Peyer's patch (tissue), 4 donors: ENCODE measurements at places on chromosomes 2 and 18. TPM values are rescaled to one million over a fixed set of nuclear protein-coding genes. Genes with fewer than 3 reads are reported as not detected.

DNA sequence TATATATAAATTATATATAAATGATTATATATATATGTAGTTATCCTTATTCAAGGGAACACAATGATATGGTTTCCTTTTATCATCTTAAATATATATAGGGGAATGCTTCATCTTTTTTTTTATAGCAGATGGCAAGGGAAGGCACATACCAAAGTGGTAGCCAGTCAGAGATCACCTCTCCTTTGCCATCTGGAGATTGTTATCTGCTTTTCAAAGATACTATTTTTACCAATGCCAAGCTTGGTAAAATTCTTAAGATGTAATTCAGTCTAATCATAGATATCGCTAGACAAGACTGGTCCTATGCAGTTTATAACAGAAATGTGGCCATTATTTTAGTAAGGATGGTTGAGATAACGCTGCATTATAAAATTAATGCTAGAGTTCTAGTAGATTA, 64.7 kb upstream of the DSEL start:
- H3K36me3 ChIP-seq = no peaks in the 10 kb centered on the region
- no peak overlapping the region for H3K27ac ChIP-seq
- no peaks in the 10 kb centered on the region for H3K27me3 ChIP-seq
- H3K4me3 ChIP-seq = no peak overlapping the region

- H3K27ac ChIP-seq = peak overlapping the region; percentile 99
- peaks cover 3% of the 10 kb centered on the region for H3K4me1 ChIP-seq
- H3K27me3 ChIP-seq = no peaks in the 10 kb centered on the region
- H3K36me3 ChIP-seq = no peaks in the 10 kb centered on the region
Observed at GRCh38 chr2:148646231-148646559, 1.6 kb downstream of the EPC2 start.

DNA sequence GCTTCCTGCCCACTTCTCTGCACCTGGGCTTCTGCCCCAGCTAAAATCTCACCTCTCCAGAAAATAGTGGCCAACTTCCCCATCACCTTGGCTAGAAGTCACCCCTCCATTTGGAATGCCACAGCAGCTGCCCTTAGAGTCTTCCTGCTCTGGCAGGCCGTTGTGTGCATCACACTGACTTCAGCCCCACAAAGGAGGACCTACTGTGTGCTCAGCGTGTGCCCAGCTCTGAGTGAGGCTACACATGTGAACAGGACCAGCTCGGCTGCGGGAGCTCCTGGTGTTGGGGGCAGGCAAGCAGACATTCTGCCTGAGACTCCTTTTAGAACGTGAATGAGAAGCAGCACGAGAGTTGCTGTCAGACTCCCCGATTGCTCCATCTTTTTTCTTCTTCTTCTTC, 78.7 kb downstream of the AGAP1 start:
- no peaks in the 10 kb centered on the region for H3K27me3 ChIP-seq
- H3K27ac ChIP-seq = no peak overlapping the region
- no peaks in the 10 kb centered on the region for H3K4me1 ChIP-seq
- H3K4me3 ChIP-seq = no peak overlapping the region
- H3K36me3 ChIP-seq = no peaks in the 10 kb centered on the region

- no peaks in the 10 kb centered on the region for H3K36me3 ChIP-seq
- no peaks in the 10 kb centered on the region for H3K4me1 ChIP-seq
- no peak overlapping the region for H3K4me3 ChIP-seq
Observed at GRCh38 chr2:190327867-190328572, 8.4 kb upstream of the HIBCH start.

DNA sequence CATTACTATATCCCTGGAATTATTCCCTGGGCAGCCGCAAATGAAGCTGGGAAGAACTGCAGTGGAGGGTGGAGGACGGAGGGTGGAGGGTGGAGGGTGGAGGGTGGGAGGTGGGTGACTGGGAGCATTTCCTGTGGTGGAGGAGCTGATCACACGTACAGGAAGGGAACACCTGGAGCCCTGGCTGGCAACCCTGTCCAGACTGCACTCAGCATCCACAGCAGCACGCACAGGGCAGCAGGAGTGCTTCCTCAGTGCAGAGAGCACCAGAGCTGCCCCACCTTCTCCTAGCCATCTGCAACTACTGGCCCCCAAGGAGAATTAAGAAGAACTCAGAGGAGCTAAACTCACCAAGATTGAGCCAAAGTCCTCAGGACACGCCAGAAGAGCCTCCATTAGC, 249.9 kb downstream of the EIPR1 start:
- DNase-seq = no peak
- H3K4me1 ChIP-seq = no peaks in the 10 kb centered on the region
- H3K27me3 ChIP-seq = no peaks in the 10 kb centered on the region
- H3K36me3 ChIP-seq = no peaks in the 10 kb centered on the region
- no peak overlapping the region for H3K4me3 ChIP-seq

GRCh38 chr18:75483662-75484061, 56.2 kb upstream of the SMIM21 start:
- H3K27ac ChIP-seq = no peak overlapping the region
- no peak for DNase-seq
- H3K27me3 ChIP-seq = no peaks in the 10 kb centered on the region
- no peaks in the 10 kb centered on the region for H3K36me3 ChIP-seq
- no peaks in the 10 kb centered on the region for H3K4me1 ChIP-seq

DNA sequence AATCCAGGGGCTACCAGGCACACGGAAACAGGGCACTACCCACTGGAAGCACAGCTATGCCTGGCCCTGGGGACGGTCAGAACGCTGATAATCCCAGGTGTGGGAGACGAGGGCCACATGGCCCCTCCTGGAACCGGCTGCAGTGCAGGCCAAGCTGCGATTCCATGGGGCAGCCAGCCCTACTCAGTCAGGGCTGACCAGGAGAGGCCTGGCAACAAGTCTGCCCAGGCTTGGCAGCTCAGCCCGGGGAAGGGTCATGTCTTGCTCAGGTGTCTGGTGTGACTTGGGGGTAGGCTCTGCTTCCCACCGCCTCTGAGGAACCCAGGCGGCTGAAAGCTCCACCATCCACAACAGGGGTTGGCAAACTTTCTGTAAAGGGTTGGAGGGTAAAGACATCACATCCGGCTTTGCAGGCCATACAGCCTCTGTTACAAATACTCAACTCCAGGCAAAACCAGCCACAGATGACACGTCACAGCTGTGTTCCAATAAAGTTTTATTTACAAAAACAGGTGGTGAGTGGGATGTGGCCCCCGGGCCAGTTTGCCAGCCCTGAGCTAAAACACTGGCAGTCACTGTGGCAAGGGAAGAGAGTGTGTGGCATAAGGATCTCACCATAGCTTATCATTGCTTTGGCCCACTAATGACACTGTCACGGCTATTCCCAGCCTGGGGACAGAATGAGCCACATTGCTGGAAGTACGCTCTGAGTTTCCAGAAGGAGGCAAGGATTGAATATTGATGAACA, 85.2 kb downstream of the NDUFA10 start:
- no peak overlapping the region for H3K27ac ChIP-seq
- no peak overlapping the region for H3K4me3 ChIP-seq
- no peaks in the 10 kb centered on the region for H3K36me3 ChIP-seq
- H3K27me3 ChIP-seq = no peaks in the 10 kb centered on the region
- DNase-seq = peak; percentile 38
- no peaks in the 10 kb centered on the region for H3K4me1 ChIP-seq

Gene AQP12B
- total RNA-seq = 2.5 TPM

Gene PNPT1
- total RNA-seq = 12.4 TPM
